CD8-positive, alpha-beta memory T cell (primary cell): ENCODE measurements at places on chromosomes 4 and X.

DNA sequence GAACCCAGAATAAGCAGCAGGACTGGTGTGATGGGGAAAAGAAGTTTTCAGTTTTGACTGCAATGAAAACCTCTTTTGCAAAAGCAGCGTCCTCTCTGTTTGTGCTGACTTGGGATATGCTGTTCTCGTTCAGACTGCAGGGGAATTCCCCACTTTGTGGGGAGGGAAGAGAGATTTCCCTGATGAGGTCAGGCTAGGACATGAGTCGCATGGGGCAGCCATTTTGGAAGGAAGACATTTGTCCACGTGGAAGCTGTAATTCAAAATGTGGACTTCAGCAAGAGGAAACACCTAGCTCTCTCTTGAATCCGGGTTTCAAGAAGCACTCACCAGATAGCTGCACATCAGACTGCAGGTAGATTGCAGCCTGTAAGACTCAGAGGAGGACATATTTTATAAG, 39.3 kb downstream of the ING2 start:
- DNase-seq, result no peak

- no peak for DNase-seq
These were observed 214.9 kb upstream of the UGT8 start for GRCh38 chr4:114383721-114384120.

- no peak for DNase-seq
These were observed 109.6 kb upstream of the NDP start for GRCh38 chrX:44082829-44083228.

GRCh38 chr4:161573836-161574235, 590.0 kb downstream of the FSTL5 start:
- DNase-seq, result no peak

DNA sequence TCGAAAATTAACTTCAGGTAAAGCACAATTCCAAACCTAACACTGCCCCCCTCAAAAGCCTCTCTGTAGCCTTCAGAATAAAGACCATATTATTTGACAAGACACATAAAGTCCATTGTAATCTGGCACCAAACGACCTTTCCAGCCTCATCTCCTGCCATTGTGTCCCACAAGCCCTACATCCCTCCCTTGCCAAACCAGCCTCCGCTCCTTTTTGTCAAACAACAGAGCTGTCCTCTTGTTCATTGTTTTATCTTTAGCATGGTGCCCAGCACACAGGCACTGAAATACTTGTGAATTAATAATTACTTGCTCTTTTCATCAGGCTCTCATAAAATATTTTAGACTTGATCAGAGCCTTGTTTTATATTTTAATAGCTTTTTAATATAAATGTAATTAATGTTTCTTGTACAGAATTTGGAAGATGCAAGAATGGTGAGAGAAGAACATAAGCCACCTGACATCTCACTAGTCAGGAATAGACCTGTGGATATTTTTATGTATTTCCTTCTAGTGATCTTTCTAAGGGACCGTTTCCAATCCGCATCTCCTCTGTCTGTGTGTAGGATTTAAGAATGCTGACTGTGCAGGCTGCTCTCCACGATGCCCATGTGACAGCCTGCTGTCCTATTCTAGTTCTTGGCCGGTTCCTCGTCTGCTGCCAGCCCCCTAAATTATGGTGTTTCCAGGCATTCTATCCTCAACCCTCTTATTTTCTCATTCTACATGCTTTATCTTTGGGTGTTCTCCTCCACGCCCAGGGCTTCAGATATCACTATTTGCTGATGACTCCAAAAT, 3.0 kb upstream of the IRF2 start:
- DNase-seq, result no peak

DNA sequence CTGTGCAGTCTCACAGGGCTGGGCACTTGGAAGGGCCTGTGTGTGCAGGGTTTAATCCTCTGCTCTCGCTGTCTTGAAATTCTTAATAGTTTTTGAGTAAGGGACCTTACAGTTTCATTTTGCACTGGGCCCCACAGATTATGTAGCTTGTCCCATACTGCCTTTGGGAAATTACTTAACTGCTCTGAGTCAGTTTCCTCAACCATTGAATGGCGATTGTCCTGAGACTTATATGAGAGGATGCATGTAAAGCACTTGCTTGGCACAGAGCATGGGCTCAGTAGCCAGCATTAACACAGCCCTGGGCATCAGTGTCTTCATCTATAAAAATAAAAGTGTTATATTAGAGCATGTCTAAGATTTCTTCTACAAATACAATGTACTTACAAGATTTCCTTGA, 55.8 kb downstream of the CLCN5 start:
- DNase-seq, result no peak

DNA sequence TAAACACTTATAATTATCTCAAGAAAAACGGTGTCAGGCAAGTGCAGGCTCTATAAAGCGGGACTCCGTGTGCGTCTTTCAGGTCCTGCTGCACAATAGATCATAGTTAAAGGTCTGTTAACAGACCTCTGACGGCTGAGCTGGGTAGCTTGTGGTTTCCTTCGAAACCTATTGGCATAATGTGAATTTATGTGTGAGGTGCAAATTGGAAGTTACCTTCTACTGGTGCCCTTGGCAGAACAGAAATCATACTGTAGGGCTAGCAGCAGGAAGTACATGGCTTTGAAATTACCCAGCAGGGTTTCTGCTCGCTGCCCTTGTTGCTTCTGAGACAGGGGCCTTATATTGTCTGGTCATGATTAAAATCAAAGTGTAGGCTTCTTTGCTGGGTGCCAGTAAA, 216.4 kb upstream of the HAND2 start:
- DNase-seq, result no peak

DNA sequence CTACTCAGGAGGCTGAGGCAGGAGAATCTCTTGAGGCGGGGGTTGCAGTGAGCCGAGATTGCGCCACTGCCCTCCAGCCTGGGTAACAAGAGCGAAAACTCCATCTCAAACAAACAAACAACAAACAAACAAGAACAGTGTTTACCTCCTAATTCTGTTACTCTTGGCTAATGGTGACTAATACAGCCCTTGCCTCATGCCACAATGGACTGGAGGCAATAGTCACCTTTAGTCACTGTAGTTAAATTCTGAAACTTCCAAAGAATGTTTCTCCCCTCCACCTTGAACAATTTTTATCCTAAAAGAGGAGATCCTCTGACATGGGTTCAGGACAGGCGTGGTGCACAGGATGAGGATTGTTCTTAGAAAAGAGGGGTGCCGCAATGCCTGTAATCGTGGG, 241.2 kb upstream of the CTSO start:
- no peak for DNase-seq

- no peak for DNase-seq
These were observed 399.6 kb upstream of the RPS6KA3 start for GRCh38 chrX:20666331-20666730.

GRCh38 chr4:67087897-67088296, 457.4 kb downstream of the CENPC start:
- no peak for DNase-seq

DNA sequence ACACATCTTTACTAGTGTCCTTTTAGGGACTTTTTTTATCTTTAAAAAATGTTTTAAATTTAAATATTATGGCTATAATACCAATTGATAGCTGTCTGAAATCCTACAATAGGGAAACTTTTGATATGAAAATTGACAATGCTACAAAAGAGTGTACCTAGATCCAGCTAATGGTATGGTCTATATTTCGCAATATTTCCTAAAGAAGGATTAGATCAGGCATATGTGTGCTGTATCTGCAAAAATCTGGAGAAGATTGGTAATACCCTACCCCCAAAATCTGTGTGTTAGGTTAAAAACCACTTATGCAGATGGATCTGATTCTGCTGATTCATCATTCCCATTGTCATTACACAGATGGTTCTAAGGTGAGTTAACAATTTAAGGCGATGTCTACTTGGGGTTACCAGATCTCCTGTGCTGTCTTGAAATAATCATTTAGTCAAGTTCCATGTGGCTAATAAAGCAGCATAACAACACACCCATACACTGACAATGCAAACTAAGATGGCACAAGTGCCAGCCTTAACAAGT, 137.1 kb downstream of the GASK1B start:
- no peak for DNase-seq

GRCh38 chrX:27679281-27679680, 89.1 kb downstream of the DCAF8L2 start:
- no peak for DNase-seq

DNA sequence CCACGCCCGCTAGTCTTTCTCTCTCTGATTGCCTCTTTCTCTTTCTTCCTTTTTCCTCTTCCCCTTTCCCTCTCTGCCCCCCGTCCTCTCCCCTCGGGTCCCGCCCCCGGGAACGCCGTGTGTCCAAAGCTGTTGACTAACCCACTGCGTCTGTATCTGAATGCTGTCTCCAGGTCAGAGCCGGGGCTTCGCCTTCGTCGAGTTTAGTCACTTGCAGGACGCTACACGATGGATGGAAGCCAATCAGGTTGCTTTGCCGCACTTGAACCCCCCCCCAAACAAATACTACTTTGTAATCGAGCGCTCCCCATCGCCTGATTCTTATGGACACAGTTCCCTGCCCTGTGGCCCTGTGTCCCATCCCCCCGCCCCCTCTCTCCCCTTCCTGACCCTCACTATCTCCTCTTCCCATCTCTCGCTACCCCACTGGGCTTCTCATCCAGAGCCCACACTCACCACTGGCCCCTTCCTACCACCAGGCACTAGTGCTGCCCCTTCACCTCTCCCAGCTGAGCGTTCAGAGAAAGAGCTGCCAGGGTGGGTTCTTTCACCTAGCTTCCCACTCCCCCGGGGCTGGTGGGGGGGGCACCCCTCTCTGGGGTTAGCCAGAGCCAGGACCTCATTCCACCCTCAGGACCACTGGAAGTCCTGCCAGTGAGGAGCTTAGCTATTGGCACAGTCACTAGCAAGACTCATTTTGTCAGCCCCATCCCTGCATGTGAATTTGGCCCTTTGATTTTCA, 18.6 kb upstream of the UBA1 start:
- DNase-seq, result no peak

DNA sequence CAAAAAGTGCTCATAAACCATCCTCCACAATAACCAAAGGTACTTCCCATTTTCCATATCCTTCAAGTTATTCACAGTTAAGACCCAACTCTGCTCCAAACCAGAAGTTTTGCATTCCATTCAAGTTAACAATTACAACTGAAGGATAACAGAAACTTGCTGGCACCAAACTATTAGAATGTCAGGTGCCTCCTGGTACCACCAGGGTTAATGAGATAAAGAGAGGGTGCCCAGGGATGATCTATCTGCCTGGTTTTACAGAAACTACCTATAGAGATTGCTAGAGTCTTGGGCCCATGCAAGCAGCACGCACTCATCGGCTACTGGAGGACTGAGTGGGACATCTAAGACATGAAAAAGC, 114.6 kb downstream of the RBM47 start:
- DNase-seq, result no peak

DNA sequence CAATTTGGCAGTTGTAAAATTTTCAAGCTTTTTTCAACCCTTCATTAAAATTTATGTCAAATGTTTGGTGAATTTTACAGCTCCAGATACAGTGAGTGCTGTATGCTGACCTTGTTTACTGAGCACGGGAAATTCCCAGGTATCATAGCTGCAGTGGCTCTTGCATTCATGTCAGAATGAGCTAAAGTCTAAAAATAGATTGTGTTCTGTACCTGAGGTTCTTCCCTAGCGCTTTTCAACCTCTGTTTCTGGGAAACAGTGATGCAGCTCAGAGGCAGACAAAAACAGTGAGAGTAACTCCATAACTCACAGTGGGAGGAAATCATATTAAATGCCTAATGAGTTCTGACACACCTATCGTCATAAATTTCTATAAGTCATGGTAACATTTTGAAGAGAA, 393.8 kb upstream of the GNPDA2 start:
- DNase-seq, result no peak

DNA sequence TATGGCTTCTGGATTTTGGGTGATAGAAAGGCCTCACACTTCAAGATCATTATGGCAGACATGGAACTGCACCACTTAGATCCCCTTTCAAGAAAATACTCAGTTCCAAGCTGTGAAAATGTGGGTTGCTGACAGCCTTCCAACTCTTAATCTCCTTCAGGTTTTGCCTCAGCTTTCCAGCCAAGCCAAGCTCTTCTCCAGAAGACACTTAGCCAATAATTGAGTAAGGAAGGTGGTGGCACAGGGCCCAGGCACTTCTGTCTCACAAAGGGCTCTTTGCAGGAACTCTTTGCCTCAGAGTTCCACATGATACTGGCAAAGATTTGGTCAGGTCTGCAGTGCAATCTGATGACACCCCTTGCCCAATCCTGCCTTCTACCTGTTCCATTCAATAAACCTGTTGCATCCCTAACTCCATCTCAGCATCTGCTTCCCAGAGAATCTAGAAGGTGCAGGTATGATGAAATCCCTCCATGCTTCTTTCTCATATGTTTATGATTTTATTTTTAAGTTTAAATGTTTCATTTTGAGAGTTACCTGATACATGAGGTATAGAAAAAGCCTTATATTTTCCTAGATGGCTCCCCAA, 30.6 kb downstream of the ANXA5 start:
- DNase-seq, result no peak

DNA sequence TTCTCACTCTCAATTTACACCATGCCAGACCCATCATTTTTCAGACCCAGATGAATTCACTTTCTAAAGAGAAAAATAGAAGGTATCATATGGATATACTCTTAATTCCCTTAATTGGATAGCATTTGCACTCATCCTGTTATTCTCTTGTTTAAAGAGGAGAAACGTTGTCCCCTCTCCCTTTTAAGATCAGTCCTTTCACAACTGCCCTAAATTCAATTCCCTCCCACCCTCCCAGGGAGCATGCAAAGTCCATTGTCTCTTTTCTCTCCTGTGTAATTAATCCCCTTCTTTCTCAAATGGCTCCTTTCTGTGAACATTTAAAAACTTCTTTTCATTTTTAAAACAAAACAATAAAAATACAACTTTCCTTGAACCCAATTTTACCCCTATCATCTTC, 124.7 kb upstream of the TLL1 start:
- no peak for DNase-seq

DNA sequence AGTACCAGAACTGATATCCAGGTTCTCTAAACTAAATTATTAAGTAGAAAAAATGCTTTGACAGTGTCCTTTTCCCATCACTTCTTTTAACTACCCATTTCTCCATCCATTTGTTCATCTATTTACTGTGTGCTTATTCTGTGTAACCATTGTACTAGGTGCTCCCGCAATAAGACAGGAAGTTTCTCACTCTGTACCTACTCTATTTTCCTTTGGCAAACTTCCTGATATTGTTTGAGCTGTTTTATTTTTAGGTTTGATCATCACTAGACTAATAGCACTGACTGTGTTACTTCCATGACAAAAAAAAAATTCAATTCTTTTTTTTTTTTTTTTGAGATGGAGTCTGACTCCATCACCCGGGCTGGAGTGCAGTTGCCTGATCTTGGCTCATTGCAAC, 102.5 kb upstream of the CASK start:
- no peak for DNase-seq

GRCh38 chrX:53263597-53264094, 17.7 kb downstream of the IQSEC2 start:
- no peak for DNase-seq

GRCh38 chrX:68935362-68935761, 106.5 kb downstream of the EFNB1 start:
- no peak for DNase-seq

GRCh38 chr4:15784959-15785634, 7.0 kb downstream of the CD38 start:
- DNase-seq, result no peak
